T-helper 17 cell (primary cell): ENCODE measurements at places on chromosomes 5 and 9. TPM values are rescaled to one million over a fixed set of nuclear protein-coding genes. Genes with fewer than 3 reads are reported as not detected.

BTNL8 gene
- total RNA-seq = not detected

GPR150 gene
- total RNA-seq = 1.8 TPM

FOXD4L6 gene
- total RNA-seq = not detected

RLN2 gene
- 1.3 TPM for total RNA-seq

TRMT10B gene
- 10.6 TPM for total RNA-seq

C5orf52 gene
- not detected for total RNA-seq

GRCh38 chr9:75642522-75642921, 248.0 kb upstream of the PCSK5 start:
- H3K27me3 ChIP-seq = no peaks in the 10 kb centered on the region
- DNase-seq = no peak
- H3K27ac ChIP-seq = no peak overlapping the region
- no peaks in the 10 kb centered on the region for H3K4me1 ChIP-seq

GRCh38 chr9:89740722-89741121, 135.9 kb downstream of the GADD45G start:
- peak overlapping the region; percentile 84 for H3K27ac ChIP-seq
- H3K4me3 ChIP-seq = peak overlapping the region; percentile 87
- H3K36me3 ChIP-seq = no peaks in the 10 kb centered on the region
- no peaks in the 10 kb centered on the region for H3K27me3 ChIP-seq
- H3K4me1 ChIP-seq = peaks cover 62% of the 10 kb centered on the region

DNA sequence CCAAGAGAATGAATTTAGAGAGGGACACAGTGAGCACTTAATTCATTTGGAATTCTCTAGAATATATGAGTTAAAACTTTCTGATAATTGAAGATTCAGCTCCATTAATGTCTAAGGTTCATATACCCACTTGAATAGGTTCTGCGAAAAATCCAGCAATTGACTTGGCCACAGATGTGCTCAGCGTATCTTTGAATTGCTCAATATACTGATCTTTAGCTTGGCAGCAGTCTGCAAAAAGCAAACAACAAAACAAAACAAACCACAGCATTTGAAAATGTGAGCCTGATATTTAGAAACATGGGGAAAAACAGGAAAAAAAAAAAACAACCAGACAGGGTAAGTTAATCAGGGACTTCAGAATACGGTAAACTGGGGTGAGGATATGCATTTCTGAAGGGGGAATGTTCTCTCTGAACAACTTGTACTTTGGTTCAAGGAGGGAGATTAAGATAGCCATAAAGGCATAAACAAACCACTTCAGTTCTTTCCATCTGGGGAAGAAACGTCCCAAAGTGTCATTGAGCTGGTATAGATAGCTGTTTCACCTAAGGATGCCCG, 21.4 kb downstream of the AGXT2 start:
- no peak overlapping the region for H3K4me3 ChIP-seq
- DNase-seq = no peak
- H3K4me1 ChIP-seq = no peaks in the 10 kb centered on the region
- no peak overlapping the region for H3K27ac ChIP-seq
- no peaks in the 10 kb centered on the region for H3K36me3 ChIP-seq

DNA sequence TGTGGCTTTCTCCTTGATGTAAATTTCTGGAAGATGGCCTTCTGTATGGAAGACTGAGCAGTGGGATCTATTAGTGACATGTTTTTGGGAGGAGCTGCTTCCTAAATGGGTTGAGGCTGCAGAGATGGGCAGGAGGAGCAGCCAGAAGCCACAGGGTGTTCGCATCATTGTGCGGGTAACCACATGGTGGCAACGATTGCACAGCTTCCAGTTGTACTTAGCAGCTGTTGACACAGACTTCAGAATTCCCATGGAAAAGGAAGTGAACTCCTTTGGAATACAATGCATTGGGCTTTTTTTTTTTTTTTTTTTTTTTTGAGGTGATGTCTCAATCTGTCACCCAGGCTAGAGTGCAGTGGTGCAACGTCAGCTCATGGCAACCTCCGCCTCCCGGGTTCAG, 297.3 kb downstream of the NR3C1 start:
- DNase-seq = no peak
- no peaks in the 10 kb centered on the region for H3K27me3 ChIP-seq
- peaks cover 16% of the 10 kb centered on the region for H3K4me1 ChIP-seq
- H3K27ac ChIP-seq = no peak overlapping the region
- H3K36me3 ChIP-seq = peaks cover 3% of the 10 kb centered on the region

DNA sequence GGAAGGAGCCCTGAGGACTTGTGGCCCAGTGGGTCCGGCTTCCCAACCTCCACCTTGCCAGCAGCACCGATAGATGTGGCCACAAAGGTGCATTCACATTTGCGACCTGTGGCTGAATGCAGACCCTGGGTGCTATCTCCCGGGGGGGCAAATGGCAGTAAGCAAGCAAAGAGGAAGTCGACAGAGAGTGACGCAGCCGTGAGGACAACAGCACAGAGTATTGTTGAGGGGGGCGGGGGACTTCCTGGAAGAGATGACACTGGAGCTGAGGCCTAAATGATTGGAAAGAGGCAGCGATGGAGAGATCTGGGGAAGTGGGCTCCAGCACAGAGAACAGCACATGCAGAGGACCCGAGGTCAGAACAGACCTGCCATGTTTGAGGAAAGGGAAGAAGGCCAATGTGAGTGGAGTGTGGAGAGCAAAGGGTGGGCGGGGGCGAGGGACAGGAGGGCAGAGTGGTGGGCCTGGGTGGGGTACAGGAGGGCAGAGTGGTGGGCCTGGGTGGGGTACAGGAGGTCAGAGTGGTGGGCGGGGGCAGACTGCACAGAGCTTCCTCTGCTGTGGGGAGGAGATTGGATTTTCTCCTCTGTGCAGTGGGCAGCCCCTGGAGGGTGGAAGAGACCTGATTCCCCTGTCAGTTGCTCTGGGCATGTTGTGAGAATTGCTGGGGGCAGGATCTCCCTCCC, 42.6 kb downstream of the ADAMTS2 start:
- no peaks in the 10 kb centered on the region for H3K4me1 ChIP-seq
- no peaks in the 10 kb centered on the region for H3K36me3 ChIP-seq
- no peak for DNase-seq
- no peaks in the 10 kb centered on the region for H3K27me3 ChIP-seq

GRCh38 chr5:139131062-139131461, 67.1 kb downstream of the SIL1 start:
- H3K4me1 ChIP-seq = peaks cover 16% of the 10 kb centered on the region
- H3K27me3 ChIP-seq = no peaks in the 10 kb centered on the region
- no peak overlapping the region for H3K4me3 ChIP-seq
- no peak overlapping the region for H3K27ac ChIP-seq
- peaks cover 10% of the 10 kb centered on the region for H3K36me3 ChIP-seq

- H3K27me3 ChIP-seq = peaks cover 86% of the 10 kb centered on the region
- H3K4me1 ChIP-seq = peaks cover 10% of the 10 kb centered on the region
- peaks cover 3% of the 10 kb centered on the region for H3K36me3 ChIP-seq
- no peak for DNase-seq
- no peak overlapping the region for H3K27ac ChIP-seq
- H3K4me3 ChIP-seq = no peak overlapping the region
Observed at GRCh38 chr9:121652838-121653231, 1.4 kb downstream of the DAB2IP start.

DNA sequence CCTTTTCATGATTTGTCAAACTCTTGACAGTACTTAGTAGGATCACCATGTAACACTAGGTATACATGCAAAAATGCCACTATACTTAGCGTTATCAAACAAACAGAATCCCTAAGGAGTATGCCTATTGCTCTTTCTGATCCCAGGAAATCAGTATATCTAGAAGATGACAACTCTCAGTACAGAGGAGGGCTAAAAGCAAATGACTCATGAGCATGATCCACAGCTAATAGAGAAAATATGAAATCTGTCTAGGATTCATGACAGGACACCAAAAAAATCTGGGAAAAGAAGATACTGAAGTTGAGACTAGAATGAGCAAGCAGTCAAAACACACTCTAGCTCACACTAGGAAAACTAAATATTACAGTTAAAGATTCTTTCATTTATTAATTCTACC, 89.2 kb downstream of the RAPGEF6 start:
- no peaks in the 10 kb centered on the region for H3K27me3 ChIP-seq
- peak overlapping the region; percentile 86 for H3K4me3 ChIP-seq
- DNase-seq = no peak
- H3K36me3 ChIP-seq = peaks cover 9% of the 10 kb centered on the region
- H3K27ac ChIP-seq = peak overlapping the region; percentile 98

DNA sequence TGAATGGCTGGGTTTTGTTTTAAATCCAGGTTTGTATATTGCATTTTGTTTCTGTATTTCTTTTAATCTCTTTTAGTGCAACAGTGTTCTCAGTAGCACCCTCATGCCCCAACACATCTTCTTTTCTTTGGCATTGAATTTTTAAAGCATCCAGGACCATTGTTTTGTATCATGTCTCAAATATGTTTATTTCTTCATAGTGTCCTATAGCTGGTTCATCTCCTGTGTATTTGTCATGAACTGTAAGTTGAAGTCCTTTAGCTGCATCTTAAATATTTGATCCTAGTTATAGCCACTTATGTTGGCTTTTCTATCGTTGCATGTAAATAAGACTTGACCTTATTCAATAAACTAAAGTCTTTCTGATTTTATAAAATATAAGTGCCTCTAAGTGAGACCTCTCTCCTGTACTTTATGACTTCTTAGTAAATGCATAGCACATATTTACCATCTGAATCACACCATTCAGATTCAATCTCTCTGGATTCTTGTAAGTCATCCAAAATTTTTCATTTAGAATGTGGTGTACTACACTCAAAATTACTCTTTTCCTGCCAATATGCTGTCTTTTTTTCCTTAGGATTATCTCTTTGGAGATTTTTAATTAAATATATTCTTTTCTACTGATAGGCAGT, 21.0 kb upstream of the ERCC6L2 start:
- peaks cover 9% of the 10 kb centered on the region for H3K4me1 ChIP-seq
- H3K36me3 ChIP-seq = peaks cover 3% of the 10 kb centered on the region
- peak overlapping the region; percentile 12 for H3K4me3 ChIP-seq
- no peaks in the 10 kb centered on the region for H3K27me3 ChIP-seq

DNA sequence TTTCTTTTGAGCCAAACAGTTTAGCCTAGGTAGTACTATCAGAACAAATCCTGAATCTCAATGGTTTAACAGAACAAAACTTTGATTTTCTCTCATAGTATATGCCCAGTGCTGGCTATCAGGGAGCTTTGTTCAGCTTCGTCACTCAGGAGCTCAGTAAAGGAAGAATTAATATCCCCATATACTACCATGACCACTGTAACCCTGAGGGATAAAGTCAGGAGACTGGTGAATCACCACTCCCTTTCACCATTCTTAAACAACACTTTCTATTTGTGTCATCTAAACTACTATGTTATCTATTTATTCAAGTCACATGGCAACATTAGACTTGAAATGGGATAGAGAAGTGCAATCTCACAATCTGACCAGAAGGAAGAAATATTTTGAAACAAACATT, 522.6 kb upstream of the COX7C start:
- H3K27me3 ChIP-seq = no peaks in the 10 kb centered on the region
- no peak for DNase-seq
- H3K4me3 ChIP-seq = no peak overlapping the region
- H3K36me3 ChIP-seq = no peaks in the 10 kb centered on the region

- H3K36me3 ChIP-seq = peaks cover 2% of the 10 kb centered on the region
- no peak for DNase-seq
- H3K27me3 ChIP-seq = no peaks in the 10 kb centered on the region
- H3K27ac ChIP-seq = no peak overlapping the region
- peaks cover 6% of the 10 kb centered on the region for H3K4me1 ChIP-seq
Observed at GRCh38 chr9:32431940-32432555, 47.6 kb downstream of the ACO1 start.

- no peak overlapping the region for H3K4me3 ChIP-seq
- no peaks in the 10 kb centered on the region for H3K27me3 ChIP-seq
- DNase-seq = no peak
- H3K27ac ChIP-seq = no peak overlapping the region
Observed at GRCh38 chr5:15595929-15596328, 95.9 kb downstream of the FBXL7 start.

DNA sequence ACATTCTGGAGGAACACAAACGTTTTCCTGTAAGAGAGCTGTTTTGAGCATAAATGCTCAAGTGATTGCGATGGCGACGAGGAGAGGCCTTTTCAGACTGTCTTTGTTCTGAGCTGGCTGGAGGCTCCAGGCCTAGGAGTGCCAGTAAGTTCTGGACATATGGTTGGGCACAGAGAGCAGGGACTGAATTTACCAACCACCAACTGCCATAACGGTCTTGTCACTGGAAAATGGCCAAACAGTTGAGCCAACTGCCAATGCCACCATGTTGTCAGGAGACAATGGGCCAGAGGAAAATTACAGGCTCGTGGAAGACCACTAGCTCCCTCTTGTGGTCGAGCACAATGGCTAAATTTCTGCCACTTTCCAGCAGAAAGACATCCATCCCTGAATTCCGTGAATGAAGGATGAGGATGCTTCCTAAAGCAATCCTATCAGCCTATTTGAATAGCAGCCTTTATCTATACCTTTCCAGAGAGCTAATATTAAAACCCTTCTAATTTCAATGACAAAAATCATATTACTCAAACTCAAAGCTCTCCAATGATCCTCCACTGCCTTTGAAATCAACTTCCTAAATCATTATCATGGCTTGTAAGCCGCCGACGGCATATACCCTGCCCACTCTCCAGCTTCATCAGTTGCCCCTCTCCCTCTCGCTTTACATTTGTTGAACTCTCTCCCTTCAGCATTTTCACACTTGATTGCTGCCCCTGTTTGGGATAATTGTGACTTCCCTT, 66.9 kb upstream of the GLIS3 start:
- H3K27ac ChIP-seq = no peak overlapping the region
- H3K4me3 ChIP-seq = no peak overlapping the region
- peak; percentile 6 for DNase-seq
- peaks cover 7% of the 10 kb centered on the region for H3K4me1 ChIP-seq
- no peaks in the 10 kb centered on the region for H3K36me3 ChIP-seq

DNA sequence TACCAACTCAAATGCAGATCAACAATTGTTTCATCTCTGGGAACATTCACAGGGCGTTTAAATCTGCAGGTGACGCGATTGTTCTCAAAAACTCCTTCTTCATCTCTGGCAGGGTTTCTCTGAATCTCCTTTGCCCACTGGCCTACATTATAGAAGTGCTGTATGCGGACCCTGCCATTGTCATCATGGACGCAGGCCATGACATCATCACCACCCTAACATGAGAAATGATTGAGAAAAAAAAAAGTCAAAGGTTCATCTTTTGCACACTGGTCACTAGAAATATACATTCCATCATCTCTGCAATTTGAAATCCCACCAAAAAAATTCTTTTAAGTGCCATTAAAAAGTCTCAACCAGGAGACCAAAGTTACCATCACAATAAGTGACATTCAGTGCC, 21.6 kb upstream of the TMEM245 start:
- H3K27ac ChIP-seq = no peak overlapping the region
- H3K27me3 ChIP-seq = no peaks in the 10 kb centered on the region
- peaks cover 4% of the 10 kb centered on the region for H3K4me1 ChIP-seq
- no peak for DNase-seq

- no peaks in the 10 kb centered on the region for H3K4me1 ChIP-seq
- H3K4me3 ChIP-seq = no peak overlapping the region
- no peaks in the 10 kb centered on the region for H3K27me3 ChIP-seq
- H3K36me3 ChIP-seq = peaks cover 5% of the 10 kb centered on the region
- no peak for DNase-seq
Observed at GRCh38 chr5:14305045-14305444, 161.9 kb downstream of the TRIO start.
